Stimulated activated CD8-positive, alpha-beta memory T cell treated with anti-CD3 and anti-CD28 coated beads, Interleukin-15, amount 100 ng/mL, for 4 hours (primary cell): ENCODE measurements at places on chromosomes 1 and 21.

DNA sequence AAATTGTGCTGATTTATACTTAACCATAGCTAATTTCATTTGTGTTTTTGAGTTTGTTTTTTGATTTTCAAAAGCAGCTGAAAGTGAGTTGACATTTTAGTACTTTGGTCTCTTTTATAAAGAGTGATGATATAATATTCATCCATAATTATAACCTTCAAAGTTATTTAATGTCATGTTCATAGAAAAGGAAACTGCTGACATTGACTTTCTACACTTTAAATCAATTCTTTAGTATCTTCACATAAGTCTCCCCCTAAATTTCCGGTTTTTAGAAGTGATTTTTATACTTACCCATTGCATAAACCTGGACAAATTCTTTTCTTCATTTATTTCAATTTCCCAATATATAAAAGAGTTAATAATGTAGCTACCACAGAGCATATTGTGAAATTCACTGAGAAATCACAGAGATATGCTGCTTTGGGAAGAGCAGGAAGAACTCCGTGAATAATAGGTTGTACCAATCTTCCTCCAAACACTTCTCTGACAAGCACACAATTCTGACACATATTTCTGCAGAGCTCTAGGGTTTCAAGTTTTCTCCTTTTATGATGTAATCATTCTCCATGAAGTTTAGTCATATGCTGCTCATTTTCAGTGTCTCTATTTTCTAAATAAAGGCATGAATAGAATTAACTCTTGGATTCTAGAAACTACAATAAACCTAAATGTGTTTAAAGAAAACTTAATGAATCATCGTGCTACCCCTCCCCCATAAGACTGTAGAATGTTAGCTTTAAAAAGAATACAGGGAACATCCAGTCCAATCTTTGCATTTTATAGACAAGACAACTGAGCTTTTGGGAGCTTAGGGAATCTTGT, 25.6 kb upstream of the CDC42BPA start:
- no peak for DNase-seq

- DNase-seq = no peak
These were observed 17.5 kb upstream of the PRKAA2 start for GRCh38 chr1:56627636-56628039.

- DNase-seq = no peak
These were observed 756.4 kb downstream of the KCNT2 start for GRCh38 chr1:195851804-195852203.

DNA sequence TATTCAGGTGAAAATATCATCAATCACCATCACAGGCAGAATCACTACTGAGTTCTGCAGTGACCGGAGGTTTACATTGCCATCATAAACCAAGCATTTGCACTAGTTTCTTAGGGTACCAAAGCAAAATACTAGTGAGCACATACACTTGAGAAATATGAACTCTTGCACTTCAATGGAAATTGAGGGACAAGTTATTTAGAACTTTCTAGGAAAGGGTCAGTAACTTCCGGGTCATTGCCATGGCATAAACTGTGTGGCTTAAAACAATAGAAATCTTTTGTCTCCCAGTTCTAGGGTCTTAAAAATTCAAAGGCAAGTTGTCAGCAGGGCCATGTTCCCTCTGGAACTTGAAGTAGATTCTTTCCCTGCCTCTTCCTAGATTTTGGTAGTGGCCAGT, 197.5 kb downstream of the ZC3H11B start:
- DNase-seq = no peak

GRCh38 chr1:151312411-151312810, 14.8 kb downstream of the PI4KB start:
- no peak for DNase-seq

DNA sequence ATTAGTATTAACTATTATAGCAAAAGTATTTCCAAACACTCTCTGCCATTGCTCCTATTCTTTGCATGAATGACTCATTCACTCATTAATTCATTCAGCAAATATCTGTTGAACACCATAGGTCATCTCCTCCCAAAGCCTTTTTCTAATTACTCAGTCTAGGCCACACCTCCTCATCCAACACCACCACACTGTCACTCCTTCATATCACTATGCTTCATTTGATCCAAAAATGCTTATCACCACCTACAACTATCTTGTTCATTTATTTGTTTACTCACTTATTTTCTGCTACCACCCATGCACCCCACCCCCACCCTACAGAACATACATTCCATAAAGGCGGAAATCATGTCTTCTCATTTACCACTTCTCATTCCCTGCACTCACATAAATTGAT, 94.4 kb upstream of the TNFSF4 start:
- no peak for DNase-seq

GRCh38 chr1:154663471-154664060, 55.6 kb upstream of the ADAR start:
- DNase-seq = no peak

GRCh38 chr1:200741551-200742207, 3.0 kb downstream of the CAMSAP2 start:
- no peak for DNase-seq

- no peak for DNase-seq
These were observed 4.8 kb upstream of the IRF6 start for GRCh38 chr1:209810783-209811182.

DNA sequence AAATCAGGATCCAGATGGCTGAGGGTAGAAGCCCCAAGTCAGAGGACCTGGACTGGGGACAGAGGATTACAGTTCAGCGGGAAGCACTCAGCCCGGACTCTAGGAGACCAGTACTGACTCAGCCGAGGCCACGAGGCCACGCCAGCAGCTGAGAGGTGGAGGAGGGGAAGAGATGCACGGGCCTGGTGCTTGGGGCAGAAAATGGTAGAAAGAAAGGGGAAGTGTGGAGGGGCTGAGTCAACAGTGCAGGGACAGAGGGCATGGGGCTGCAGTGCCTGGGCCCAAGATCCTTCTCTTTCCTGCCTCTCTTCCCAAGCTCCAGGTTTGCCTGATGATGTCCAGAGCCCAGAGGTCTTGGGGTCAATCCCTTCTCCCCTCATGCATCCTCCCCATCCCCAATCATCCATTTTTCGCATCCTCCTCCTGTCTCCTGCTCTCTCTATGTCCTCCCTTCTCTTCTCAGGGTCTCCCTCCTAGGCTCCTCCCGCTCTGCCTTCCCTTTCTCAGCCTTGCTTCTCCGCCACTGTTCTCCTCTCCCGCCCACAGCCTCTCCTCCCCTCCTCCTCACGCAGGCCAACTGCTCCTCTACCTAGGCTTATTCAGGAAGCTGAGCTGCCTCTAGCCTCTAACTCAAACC, 7.7 kb downstream of the ARHGEF2 start:
- no peak for DNase-seq

DNA sequence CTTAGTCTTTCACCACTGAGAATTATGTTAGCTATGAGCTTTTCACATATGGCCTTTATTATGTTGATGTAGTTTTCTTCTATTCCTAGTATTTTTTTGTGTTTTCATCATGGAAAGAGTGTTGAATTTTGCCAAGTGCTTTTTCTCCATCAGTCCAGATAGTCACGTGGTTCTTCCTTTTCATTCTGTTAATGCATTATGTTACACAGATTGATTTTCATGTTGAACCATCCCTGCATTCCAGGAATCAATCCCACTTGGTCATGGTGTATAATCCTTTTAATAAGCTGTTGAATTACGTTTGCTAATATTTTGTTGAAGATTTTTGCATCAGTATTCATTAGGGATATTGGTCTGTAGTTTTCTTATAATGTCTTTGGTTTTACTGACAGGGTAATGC, 17.7 kb downstream of the FHAD1 start:
- DNase-seq = no peak

DNA sequence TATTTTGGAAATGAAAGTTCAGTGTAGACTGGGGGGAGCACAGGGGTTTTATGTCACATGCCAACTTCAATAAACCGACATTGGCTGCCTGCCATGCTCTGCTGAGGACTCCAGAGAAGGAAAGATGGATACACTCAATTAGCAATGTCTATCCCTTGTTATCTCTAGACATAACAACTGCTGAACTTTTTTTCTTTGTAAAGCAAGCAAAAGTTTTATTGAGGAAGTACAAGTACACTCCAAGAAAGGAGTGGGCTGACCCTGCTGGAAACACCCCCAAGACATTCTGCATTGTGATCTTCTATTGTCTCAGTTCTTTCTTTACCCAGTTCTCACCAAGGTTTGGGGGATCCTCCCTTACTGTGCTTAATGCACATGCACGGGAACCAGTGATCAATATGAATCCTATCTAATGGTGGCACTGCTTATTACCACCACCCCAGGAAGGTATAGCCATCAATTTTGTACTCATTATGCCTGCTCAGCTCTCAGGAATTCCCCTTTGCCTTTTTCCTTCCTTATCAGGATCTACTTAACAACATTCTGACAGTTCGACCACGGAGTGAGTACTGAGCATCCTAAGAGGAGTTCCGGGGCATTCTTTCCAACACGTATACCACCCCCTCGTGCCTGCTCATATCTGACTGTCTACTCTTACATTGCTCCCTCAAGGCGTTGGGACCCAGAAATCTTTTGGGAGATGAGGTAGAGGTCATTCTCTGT, 28.7 kb downstream of the SYNJ1 start:
- no peak for DNase-seq

GRCh38 chr1:14106679-14107313, 406.8 kb downstream of the PRDM2 start:
- no peak for DNase-seq
